ENCODE measurements at places on chromosomes 12 and 14. TPM values are rescaled to one million over a fixed set of nuclear protein-coding genes. Genes with fewer than 3 reads are reported as not detected.

KLRK1 gene
- total RNA-seq, result not detected

TEX22 gene
- 0.43 TPM for total RNA-seq

DNA sequence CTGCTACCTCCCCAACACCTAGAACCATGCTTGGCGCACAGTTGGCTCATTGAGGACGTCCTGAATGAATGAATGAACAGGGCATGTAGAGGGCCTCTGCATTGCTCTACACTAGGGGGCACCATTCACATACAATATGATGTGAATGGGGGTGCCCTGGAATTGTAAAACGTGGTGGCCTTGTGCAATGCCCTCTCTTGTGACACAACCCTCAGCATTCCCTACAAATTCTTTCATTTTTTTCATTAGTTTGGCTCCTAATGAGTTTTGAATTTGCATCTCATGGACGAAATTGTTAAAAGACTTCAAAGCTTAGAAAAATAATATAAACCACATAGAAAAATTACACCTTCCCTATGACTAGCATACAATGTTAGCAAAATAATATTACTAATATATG, 2.3 kb upstream of the DIO2 start:
- no peaks in the 10 kb centered on the region for H3K27me3 ChIP-seq
- no peak overlapping the region for H3K4me3 ChIP-seq
- peaks cover 35% of the 10 kb centered on the region for H3K4me1 ChIP-seq
- DNase-seq, result peak; percentile 90
- no peak overlapping the region for H3K27ac ChIP-seq

DNA sequence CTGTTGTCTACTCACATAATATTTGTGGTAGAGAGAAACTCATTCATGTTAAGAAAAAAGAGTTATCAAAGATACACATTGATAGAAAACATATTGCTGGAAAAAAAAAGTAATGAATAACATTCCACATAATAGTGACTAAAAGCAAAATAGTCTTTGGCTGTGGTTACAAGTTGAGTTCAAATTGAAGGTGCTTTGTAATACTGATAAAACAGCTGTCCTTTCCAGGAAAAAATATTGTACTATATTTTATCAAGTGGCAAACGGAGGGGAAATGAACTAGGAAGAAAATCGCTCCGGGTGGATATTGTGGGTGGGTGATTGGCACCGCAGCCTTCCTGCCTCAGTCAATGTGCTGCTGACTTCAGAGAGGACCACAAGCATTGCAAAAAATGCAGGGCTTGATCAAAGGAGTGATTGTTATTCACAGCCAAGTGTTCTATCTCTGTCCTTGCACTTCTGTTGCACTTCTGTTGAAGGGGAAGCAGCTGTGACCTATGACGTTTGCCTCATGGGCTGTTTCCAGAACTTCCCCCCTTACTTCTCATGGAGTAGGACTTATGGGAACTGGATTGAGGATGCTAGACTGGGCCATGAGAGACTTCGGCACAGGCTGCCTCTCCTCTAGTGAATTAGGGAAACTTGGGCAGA, 114.4 kb downstream of the VRK1 start:
- no peak overlapping the region for H3K4me3 ChIP-seq
- no peak for DNase-seq
- H3K4me1 ChIP-seq, result no peaks in the 10 kb centered on the region
- no peak overlapping the region for H3K27ac ChIP-seq
- H3K27me3 ChIP-seq, result no peaks in the 10 kb centered on the region

DNA sequence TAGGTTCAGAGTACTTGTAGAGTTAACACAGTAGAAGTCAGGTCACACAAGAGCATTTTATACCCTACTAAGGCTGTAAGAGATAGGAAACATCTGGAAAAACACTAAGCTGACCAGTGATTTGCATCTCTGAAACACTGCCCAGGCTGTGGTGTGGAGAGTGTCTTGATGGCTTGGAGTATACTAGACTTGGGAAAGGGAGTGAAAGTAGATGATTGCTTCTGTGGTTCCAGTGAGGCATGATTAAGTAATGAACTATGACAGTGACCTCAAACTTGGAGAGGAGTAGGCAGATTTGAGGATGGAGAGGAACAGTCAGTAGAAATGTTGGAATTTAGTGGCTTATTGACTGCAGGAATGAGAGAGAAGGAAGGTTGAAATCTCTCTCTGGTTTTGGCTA, 201.2 kb downstream of the FLRT2 start:
- peaks cover 12% of the 10 kb centered on the region for H3K4me1 ChIP-seq
- no peak overlapping the region for H3K27ac ChIP-seq
- H3K36me3 ChIP-seq, result no peaks in the 10 kb centered on the region
- no peaks in the 10 kb centered on the region for H3K27me3 ChIP-seq

GRCh38 chr14:72740504-72740961, 153.4 kb downstream of the DPF3 start:
- no peaks in the 10 kb centered on the region for H3K36me3 ChIP-seq
- no peak overlapping the region for H3K27ac ChIP-seq
- no peaks in the 10 kb centered on the region for H3K27me3 ChIP-seq
- no peak for DNase-seq
- H3K4me3 ChIP-seq, result no peak overlapping the region

All from GM23248 (cell line).